ENCODE measurements at places on chromosomes 16 and 17.
A peak's percentile ranks its signal among the peaks of the same experiment; 100 is the strongest.

- peak; percentile 63 for DNase-seq
These were observed 781 bp downstream of the ARHGDIA start for GRCh38 chr17:81870131-81870980.

DNA sequence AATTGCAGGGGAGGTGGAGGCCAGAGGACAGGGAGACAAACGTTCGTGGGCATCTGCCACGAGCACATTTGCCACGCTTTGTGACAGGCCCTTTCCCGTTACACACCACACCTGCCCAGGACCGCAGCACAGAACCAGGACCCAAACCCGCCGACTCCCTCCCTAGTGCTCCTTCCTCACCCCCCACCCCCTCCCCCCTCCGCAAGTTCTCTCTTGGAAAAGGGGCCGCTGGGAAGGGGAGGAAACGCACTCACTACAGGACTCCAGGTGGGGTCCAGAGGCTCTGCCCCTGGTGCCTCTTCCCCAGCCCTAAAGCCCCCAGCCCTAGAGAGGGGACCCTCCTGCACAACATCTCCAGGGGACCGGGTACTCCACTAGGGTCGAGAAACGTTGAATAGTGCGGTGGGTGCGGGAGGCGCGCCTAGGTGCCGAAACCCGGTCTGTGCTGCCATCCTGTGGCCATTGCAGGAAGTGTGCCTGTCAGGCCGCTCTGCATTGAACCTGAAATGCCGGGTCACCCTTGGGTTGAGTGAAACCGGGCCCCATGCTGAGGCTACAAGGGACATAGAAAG lies 21.9 kb upstream of the EIF1 start:
- DNase-seq, result peak; percentile 90

DNA sequence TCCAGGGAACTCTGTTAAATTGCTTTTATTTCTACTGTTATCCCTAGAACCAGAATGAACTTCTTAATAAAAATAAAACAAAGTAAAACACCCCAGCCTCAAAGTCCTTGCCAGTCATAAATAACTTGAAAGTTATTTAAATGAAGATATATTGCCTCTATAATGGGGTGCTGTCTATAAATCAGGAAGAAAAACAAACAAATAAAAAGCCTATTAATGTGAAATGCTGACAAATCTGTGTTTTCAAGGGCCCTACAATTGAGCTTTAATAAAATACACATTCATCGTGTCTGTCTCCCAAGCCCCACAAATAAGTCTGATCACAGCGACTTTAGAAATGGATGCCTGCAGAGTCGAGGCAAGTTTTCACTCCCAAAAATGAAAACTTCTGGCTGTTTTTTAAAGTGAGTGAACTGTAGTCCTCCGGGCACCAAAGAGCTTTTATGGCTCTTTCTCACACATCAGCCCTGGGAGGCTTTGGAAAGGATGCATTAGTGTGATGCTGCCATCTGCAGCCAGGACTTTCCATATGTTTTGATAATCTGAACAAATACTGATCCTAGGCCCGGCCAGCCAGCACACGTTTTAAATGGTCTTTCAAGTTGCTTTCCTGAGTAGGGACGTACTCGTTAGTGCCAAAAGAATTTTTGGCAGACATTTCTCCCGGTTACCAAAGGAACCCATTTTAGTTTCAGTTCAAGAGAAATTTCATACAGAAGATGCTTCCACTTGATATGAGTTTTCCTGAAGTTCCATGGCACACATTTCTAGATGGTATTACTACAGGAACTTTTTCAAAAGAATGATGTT lies 16.3 kb downstream of the NACA2 start:
- DNase-seq, result peak; percentile 52

DNA sequence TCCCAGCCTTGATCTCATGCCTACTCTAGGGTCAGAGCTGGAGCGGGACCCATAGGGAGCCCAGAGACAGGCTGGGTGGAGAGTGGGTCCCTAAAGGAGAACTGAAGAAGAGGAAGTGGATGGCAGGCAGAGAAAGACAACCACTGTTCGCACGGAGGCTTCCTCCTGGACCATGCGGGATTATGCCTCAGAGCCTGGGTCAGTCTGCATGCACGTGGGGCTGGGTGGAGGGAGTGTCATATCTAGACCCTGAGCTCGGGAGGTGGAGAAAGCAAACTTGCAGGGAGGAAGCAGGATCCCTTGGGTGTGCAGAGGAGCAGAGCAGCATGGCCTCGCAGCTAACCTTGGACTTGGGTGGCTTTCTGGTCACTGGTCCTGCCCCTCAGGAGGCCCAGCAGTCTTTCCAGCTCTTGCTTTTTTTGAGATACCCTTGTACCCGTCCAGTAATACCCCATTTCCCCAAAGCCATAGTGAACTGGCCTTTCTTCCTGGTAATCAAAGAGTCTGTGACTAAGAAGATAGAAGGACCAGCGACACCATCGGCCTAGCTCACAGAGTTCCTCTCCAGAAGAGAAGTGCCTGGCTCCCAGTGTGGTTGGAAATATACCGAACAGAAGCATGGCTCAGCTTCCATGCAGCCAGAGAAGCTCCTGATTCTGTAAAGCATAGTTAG lies 344.2 kb downstream of the CPPED1 start:
- DNase-seq, result no peak

GRCh38 chr17:63035695-63036094 lies 69.7 kb downstream of the TANC2 start:
- DNase-seq, result no peak

DNA sequence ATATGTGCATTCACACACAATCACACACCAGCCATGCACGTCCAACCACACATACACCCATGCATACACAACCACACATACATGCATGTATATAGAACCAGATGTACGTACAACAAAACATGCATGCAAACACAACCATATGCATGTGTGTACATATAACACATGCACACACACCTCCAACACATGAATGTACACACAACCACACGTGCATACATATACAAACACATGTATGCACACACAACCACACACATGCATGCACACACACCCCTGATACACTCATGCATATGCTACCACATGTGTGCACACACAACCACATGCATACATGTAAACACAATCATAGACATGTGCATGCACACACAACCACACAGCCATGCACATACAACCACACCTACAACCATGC lies 52.0 kb upstream of the SDK2 start:
- no peak for DNase-seq

GRCh38 chr17:42814633-42815399 lies 9.3 kb downstream of the BECN1 start:
- DNase-seq, result no peak

- peak; percentile 91 for DNase-seq
These were observed at the start of gene BCAR1 for GRCh38 chr16:75251280-75252048. BCAR1 (minus strand) TSS chr16:75251624; CDS start chr16:75251482, 142 bp downstream.

GRCh38 chr17:51121620-51122472 lies 1.2 kb upstream of the SPAG9 start:
- peak; percentile 89 for DNase-seq

- no peak for DNase-seq
These were observed 834 bp downstream of the MRPL12 start for GRCh38 chr17:81703747-81704654.

GRCh38 chr17:7878234-7878633 lies 10.4 kb upstream of the CHD3 start:
- no peak for DNase-seq

GRCh38 chr17:17403065-17403464 lies 73.7 kb upstream of the MED9 start:
- DNase-seq, result no peak

DNA sequence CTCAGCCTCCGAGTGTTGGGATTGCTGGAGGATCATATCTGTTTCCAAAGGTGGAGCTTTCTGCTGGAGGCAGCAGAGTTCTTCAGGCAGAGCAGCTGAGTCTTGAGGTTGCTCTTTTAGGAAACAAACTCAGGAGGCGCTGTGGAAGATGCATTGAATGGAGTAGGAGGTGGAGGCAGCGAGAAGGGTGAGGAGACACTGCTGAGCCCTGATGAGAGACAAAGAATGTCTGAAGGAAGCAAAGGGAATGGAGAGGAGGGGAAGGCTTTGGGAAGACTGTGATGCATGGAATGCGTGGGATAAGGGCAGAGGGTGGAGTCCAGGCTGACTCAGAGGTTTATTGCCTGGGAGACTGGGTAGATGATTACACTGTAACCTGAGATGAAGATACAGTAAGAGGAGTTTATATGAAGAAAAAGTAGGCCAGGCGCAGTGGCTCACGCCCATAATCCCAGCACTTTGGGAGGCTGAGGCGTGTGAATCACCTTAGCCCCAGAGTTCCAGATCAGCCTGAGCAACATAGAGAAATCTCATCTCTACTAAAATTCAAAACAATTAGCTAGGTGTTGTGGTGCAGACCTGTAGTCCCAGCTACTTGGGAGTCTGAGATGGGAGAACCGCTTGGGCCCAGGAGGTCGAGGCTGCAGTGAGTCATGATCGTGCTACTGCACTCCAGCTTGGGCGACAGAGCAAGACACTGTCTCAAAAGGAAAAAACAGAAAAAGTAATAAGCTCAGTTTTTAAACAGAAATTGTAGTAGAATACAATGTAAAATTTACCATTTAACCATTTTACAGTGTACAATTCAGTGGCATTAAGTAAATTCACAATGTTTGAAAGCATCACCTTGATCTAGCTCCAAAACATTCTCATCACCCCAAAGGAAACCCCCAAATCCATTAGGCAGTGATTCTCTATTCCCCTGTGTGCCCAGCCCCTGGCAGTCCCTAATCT lies 17.8 kb upstream of the TMEM219 start:
- DNase-seq, result peak; percentile 96

DNA sequence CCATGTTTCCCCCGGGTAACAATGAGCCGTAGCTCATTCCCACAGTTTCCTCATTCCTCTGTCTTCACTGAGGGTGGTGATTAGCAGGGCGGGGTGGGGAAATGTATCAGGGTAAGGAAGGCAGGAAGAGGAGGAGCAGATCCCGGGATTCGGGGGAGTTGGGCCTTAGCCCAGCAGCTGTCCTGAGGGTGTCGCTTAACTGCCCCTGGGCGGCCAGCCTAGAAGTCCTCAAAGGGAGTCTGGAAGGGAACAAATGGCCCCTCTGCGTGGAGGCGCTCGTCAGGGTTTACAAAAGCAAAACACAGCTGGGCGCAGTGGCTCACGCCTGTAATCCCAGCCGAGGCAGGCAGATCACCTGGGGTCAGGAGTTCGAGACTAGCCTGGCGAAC lies 14.3 kb downstream of the MLYCD start:
- DNase-seq, result peak; percentile 75

DNA sequence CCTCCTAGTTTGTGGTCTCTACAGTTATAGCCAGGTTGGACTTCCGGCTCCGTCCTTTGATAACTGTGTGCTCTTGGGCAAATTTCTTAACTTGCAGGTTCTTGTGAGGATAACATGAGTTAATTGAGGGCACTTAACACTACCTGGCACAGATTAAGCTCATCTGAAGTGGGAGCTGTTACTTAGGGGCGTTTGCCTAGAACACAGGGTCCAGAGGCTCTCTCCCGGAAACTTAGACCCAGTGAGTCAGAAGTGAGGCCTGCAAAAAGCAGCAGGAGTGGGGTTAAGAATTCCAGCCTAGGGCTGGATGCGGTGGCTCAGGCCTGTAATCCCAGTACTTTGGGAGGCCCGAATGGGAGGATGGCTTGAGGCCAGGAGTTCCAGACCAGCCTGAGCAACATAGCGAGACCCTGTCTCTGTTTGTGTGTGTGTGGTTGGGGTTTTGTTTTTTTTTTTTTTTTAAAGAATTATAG lies 1.4 kb downstream of the MVP start:
- peak; percentile 79 for DNase-seq

- DNase-seq, result peak; percentile 75
These were observed 12.5 kb upstream of the FAM171A2 start for GRCh38 chr17:44376124-44376523.

- no peak for DNase-seq
These were observed 47.5 kb upstream of the PHOSPHO1 start for GRCh38 chr17:49278076-49278475.

- no peak for DNase-seq
These were observed 25.6 kb downstream of the RNF135 start for GRCh38 chr17:30996486-30996885.

DNA sequence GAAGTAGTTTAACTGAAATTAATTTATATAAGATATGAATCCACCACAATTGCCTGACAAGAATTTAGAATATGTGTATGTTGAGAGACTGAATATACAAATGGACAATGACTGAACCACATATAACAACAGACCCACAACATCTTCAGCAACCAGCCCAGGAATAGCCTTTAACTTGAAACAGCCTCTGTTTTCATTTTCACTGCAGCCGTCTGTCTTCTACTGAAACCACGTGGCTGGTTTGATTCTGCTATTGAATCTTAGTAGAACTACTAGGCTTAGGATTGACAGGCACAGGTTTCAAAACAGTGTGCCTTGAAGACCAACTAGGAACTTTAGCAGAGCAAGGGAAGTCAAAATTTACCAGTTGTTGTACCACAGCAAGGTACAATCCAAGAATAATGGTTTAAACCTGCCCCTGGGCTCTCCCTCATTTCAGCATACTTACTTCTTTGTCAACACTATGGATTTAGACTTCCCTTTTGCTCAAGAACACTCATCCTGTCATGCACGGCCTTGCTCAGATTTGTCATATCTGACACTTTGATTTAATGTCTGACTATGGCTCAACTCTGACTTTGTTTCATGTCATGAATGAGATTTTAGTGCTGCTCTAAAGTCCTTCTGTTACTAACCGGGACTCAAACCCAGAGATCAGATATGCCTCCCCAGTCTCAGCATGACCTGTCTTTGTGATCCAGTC lies 355.0 kb downstream of the KIF2B start:
- DNase-seq, result no peak

GRCh38 chr17:17845046-17845775 lies 8.4 kb upstream of the SREBF1 start:
- no peak for DNase-seq

GRCh38 chr17:3189961-3190360 lies 7.4 kb upstream of the OR1A2 start:
- no peak for DNase-seq

- DNase-seq, result no peak
These were observed 317.8 kb downstream of the RBFOX1 start for GRCh38 chr16:7650431-7650830.

DNA sequence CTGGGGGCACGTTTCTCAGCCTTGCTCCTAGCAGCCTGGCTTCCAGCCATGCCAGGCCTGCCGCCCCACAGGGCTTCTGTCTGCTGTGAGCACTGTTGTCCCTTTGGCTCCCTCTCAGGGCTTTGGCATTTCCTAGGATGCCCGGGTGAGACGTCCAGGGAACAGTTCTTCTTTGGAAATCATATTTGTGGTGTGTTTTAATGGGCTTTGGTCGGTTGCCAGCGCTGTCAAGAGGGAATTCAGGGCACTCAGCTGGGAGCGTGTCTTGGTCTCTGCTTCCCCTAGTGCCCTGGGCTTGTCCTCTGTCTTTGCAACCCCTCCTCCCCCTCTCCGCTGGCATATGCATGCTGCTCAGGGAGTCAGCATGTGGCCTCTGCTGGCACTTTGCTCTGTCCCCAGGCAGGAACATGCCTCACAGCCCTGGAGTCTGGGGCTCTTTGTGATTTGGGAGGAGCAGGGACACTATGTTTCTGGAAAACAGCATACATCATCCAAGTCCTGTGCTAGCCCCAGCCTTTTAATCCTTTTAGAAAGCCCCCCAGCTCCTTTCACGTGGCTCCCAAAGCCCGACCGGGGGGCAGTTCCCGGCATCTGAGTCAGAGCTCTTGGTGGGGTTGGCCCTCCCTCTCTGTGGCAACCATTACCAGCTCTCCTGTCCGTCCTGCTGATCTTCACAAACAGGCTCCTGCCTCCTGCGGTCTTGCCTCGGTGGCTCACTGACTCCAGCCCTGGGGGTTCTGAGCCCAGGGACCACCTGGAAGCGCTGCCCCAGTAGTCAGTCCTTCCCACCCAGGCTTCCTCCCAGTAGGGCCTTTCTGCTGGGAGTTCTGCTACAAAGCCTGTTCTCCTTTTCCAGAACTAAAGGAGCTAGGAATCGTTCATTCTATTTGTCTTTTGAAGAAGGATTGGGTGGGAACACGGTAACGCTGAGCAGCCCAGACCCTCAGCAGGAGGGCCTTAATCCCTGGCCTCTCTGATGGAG lies 26.7 kb downstream of the SAP30BP start:
- peak; percentile 67 for DNase-seq

- DNase-seq, result peak; percentile 55
These were observed 358.0 kb downstream of the C16orf95 start for GRCh38 chr16:86959091-86959651.

Data from ELF-1 (cell line).